ENCODE measurements at places on chromosomes 3 and 15.

GRCh38 chr15:89090791-89091626 lies 2.8 kb downstream of the ABHD2 start:
- peak; percentile 23 for DNase-seq

- DNase-seq = no peak
Measured at GRCh38 chr3:7382293-7383010, 521.5 kb downstream of the GRM7 start.

- no peak for DNase-seq
Measured at GRCh38 chr3:152381881-152382295, 113.2 kb downstream of the MBNL1 start.

- DNase-seq = no peak
Measured at GRCh38 chr3:13147344-13147743, 74.1 kb upstream of the IQSEC1 start.

DNA sequence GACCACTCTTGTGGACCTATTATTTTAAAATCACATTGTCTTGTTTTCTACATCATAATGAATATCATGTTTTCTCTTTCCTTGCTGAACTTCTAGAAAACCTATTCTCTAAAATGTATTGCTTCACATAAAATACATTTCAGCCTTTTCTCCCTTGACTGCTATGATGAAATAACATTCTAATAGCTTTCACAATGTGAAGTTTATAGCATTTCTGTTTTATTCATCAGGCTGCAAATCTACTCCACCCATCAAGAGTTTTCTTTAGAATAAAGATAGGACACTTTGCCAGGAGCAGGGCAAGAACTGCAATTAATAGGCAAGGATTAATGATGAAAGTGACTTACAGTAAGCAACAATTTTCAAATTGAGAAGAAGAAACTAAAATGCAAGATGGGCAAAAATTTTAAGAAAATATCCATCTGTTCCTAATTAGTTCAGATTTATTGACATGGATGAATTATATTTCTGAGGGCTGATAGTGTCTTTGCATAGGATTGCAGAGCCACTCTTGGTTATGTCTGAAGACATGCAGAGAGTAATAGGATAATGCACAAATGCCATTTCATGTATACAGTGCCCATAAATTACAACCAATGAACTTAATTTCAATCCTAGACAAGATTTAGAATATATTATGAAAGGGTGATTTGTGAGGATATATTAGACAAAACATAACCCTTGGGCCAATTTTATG lies 21.7 kb downstream of the LEKR1 start:
- DNase-seq = no peak

GRCh38 chr15:79756365-79756764 lies 140.4 kb downstream of the MTHFS start:
- no peak for DNase-seq

- DNase-seq = no peak
Measured at GRCh38 chr3:194973366-194974000, 287.8 kb downstream of the FAM43A start.

DNA sequence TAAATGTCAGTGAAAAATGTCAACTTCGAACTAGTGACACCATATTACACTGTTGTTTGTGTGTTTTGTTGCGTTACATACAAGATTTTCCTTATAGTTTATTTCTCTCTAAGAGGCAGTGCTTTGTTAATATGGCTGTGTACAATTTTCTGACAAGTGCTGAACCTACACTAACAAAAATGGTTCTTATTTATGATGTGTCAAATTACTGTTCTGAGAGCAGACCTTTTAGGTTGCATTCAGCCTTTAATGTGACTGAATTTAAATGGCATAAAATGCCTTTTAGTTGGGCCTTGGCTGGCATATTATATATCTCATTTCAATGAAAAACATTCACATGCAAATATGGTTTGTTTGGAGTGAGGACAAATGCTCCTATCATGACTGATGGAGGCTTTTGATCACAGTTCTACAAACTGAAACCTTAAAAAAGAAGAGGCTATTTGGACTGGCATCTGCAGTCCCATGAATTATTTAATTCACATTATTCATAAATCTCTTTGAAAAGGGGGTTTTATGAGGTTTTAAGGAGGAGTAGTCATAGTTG lies 750.6 kb downstream of the CADM2 start:
- DNase-seq = no peak

- peak; percentile 20 for DNase-seq
Measured at GRCh38 chr3:11060500-11061251, 68.1 kb downstream of the SLC6A1 start.

DNA sequence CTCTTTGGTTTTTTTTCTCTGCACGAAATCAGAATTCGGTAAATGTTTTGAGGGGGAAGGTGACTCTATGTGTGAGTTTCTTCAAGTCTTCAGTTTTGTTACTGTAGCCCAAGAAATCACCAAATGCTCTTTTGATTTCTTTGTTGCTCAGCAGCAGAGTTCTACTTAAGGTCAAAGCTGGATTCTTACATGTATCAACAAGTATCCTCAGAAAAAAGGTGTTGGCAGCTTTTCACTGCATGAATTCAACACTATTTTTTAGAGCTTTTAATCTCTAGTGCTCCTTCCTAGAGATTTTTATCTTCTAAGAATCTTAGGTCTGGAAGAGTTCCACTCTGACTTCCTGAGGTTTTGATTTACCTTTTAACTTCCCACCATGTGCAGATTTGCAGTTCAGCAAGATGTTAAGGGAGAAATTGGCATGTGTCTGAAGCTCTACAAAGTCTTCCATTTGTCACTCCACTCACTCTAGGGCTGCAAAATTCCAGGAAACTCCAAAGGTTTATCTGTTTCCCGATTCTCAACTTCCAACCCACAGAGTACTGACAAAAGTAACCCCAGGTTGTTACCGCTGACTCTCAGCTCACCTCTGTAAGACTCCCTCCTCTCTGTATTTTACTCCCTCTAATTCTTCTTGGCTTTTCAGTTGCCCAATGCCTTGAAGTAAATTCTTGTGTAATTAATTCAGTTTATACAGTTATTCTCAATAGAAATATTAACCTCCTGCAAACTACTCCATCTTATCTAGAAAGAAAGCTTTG lies 13.3 kb upstream of the CD200 start:
- DNase-seq = no peak

GRCh38 chr3:4794331-4794730 lies 184.9 kb upstream of the BHLHE40 start:
- no peak for DNase-seq

- no peak for DNase-seq
Measured at GRCh38 chr3:28022916-28023315, 218.5 kb upstream of the CMC1 start.

GRCh38 chr3:169505577-169506230 lies 157.8 kb downstream of the MECOM start:
- no peak for DNase-seq

DNA sequence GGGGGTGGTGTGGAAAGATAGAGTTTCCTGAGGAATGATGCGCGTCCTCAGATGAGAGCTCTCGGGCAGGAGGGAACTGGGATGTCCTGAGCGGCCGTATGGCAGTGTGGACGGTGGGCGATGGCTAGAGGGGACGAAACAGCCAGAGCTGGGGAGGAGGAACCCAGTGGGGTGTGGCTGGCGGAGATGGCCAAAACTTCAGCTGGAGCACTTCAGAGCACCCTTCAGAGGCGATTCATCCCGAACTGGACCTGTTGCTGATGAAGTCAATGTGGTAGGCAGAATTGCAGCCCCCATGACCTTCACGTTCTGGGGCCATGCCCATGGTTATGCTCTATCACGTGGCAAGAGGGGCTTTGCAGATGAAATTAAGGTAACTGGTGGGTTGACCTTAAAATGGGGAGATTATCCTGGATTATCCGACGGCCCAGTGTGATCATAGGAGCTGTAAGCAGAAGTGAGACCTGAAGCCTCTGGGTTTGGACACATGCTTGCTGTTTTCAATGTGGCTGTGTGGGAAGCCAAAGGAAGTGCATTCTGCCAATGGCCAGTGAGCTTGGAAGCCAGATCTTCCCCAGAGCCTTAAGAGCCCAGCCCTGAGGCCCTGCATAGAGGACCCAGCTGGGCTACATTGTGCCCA lies 52.3 kb downstream of the ATP1B3 start:
- no peak for DNase-seq

DNA sequence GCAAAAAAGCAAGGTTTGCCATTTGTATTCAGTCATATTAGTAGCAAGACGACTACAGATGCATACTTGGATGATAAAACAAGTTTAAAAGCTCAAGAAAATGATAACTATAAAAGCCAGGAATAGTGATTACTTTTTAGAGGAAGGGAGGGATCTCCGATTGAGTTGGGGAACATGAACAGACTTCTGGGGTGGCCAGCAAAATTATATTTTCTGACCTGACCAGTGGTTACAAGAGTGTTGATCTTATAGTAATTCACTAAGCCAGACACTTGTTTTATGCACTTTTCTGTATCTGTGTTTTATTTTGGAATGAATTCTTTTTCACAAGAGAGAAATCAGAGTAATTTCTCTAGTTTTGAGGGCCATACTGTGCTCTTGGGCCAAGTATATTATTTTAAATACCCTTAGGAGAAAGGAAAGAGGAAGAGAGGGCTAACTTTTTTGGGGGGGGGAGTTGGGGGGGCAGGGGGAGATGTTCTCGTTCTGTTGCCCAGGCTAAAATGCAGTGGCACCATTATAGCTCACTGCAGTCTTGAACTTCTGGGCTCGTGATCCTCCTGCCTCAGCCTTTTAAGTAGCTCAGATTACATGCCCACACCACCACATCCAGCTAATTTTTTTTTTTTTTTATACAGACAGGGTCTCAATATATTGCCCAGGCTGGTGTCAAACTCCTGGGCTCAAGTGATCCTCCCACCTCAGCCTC lies 57.3 kb downstream of the TGFBR2 start:
- no peak for DNase-seq

DNA sequence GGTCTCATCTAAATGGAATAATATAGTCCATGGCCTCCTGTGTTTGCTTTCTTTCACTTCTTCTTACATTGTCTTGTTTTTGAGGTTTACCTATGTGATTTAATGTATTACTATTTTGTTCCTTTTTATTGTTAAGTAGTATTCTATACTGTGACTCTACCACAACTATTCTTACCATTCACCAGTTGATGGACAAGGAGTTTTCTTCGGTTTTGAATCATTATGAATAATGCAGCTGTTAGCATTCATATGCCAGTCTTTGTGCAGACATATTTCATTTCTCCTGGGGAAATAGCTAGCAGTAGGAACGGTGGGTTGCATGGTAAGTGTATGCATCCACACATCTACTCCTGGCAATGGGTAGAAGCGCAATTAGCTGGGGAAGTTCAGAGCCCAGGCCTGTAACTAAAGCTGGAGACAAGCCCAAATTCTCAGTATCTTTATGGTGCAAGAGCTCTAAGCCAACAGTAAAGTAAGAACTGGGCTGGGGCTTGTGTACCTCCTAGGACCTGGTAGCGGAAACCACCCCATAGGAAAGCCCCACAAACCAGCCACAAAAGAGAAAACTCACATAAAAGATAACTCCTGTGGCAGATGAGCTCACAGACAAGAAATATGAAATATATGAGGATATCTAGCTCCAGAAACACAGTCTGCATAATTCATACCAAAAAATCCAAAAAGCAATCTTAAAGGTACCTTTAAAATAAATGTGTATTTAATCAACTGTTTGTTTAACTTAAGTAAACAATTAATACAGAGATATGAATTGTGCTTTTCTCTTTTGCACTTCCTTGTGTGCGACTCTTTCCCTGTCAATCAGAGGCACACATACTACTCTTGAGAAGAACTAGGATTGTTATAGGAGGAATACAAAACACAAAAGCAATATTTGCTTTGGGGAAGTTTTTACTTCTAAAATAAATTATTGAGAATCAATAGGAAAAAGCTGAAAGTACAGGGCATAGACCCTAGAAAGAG lies 2.7 kb upstream of the CSTA start:
- no peak for DNase-seq

GRCh38 chr15:96138985-96139384 lies 191.5 kb upstream of the NR2F2 start:
- DNase-seq = no peak

- no peak for DNase-seq
Measured at GRCh38 chr3:188001926-188002325, 152.0 kb upstream of the LPP start.

DNA sequence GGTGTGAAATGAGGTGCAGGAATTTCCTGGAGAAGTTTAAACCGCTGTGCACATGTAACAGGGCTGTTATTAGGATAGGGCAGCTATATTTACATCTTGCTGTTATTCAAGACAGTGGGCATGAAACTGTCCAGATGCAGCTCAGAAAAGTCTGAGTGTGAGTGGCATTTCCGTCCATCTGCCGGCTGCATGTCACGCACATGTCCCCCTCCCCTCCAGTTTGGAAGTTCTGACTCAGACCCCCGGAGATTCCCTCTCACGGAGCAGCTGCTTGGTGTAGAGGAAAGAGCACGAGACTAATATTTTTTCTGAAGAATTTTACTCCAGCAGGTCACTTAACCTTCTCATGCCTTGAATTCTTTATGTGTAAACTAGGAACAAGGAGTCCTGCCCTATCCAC lies 69.8 kb downstream of the FEM1B start:
- no peak for DNase-seq

DNA sequence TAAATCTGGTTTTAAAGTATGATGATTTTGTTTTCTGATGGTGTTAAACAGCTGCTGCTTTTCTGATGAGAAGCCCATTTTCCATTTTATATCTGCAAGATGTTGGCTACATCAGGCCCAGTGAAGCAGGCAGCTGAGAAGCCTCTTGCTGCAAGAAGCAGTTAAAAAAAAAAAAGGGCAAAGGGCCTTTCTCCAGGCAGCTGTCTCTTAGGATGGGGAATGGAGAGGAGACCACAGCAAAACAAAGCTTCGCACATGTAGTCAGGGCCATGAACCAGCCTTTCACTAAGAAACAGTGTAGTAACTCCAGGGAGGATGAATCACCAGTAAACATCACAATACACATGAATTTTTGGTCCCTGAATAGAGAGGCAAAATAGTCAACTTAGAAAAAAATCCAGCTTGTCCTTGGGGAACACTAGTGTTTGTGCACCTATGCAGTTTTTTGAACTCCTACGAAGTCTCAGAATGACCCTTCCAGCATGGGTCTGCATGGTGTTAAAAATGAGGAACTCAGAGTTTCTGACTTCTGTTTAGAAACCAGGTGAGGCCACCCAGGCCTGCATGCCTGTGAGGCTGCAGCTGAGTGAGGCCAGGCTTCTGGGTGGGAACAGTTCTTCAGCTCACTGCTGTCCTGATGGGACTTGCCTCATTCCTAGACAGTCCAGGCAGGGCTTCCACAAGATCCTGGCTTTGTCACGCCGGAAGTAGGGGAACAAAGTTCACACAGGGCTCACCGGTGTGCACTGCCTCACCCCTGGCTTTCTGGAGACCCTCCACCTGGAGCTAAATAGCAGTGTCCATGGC lies 518.7 kb downstream of the MCTP2 start:
- DNase-seq = no peak

DNA sequence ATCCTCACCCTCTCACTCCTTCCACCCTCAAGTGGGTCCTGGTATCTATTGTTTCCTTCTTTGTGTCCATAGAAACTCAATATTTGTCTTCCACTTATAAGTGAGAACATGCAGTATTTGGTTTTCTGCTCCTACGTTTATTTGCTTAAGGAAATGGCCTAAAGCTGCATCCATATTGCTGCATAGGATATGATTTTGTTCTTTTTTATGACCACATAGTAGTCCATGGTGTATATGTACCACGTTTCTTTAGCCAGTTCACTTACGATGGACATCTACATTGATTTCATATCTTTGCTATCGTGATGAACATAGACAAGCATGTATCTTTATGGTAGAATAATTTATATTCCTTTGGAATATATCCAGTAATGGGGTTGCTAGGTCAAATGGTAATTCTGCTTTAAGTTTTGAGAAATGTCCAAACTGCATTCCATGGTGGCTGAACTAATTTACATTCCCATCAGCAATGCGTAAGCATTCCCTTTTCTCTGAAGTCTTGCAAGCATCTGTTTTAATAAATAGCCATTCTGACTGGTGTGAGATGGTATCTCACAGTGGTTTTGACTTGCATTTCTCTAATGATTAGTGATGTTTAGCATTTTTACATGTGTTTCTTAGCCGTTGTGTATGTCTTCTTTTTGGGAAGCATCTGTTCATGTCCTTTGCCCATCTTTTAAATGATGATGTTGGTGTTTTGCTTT lies 650.2 kb downstream of the ZNF385D start:
- DNase-seq = no peak

Data from activated T-helper 9 cell treated with anti-CD3 and anti-CD28 coated beads, Interleukin-2, amount 50 U/mL, for 16 hours (primary cell).